GM13976 (cell line): ENCODE measurements at places on chromosomes 12 and 14.

DNA sequence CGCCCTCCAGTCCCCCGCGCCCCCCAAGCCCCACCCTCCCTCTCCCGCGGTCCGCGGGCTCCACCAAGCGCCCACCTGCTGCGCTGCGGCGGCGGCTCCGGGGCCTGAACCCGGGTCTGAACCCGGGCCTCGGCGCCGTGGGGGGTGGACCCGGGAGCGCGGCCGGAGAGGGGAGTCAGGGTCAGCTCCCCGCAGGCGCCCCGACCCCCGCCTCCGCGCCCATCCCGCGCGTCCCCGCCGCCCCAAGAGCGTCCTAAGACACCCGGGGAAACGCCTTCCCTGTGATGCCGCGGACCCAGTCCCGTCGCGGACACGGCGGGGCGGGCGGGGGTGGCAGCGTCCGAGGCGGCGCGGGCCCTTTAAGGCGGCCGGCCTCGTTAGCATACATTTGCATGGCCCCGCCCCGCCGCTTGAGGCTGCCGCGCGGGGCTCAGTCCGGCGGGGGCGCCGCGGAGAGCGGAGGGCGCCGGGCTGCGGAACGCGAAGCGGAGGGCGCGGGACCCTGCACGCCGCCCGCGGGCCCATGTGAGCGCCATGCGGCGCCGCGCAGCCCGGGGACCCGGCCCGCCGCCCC, at the start of gene MMP17:
TSS of gene MMP17 (plus strand) at position 433 of the 574 bp plus-strand sequence. CDS start at position 535, 102 bp downstream.
- peak; percentile 75 for DNase-seq

GRCh38 chr12:11739980-11740577, 90.6 kb downstream of the ETV6 start:
- no peak for DNase-seq

GRCh38 chr12:107845980-107846659, 71.6 kb downstream of the ASCL4 start:
- no peak for DNase-seq

- peak; percentile 40 for DNase-seq
Observed at GRCh38 chr14:50677527-50678063, 9.5 kb upstream of the SAV1 start.

GRCh38 chr12:92030618-92031017, 115.0 kb downstream of the BTG1 start:
- DNase-seq = peak; percentile 35

DNA sequence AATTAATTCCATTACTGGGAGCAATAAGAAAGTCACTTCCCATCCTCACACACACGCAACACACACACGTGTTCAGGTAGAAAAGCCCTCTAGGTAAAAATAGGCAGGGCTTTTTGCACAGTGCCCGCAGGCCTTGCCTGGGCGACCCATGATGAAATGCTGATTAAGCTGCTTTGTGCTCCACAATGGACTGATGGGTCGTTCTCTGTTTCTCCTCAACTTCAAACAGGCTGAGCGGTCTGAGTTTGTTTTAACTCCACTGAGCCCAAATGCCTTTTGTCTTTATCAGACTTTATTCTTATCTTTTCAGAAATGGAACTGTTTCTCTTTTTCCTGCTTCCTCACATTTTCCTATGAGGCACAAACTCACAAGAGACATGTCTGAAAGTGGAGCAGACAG, 9.4 kb upstream of the DACT1 start:
- no peak for DNase-seq

DNA sequence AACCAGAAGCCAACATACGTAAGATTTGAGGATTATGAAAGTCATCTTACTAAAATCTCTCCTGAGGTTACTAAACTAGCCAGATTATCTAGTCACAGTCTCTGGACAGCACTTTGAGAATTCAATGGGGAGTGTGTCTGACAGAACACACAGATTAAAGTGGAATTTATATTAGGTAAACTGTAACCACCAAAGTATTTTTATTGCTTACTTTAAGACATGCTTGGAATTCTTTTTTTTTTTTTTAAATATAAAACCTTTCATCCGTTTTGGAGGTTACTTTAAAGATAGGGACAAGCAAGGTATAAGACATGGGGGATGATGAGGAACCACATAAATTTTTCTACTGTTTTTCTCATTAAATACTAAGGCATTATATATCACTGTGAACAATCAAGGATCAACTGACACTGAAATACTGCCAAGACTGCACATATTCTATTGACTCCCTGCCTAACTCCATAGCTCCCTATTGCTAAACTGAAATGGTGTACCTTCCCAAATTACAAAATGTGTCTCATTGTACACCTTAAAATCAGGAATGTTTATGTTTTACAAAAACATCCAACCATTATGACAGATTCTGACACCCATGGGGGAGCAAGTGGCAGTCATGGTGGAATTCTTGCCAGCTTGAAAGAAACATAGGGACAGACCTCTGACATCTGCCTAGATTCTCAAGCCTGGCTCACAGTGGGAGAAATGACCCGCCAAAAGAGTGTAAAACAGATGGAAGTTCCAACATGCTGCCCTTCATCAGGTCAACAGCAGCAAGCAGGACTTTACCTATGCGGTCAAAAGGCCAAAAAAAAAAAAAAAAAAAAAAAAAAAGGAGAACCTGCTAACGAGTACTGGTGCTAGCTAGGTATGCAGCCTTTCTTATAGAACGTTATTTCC, 239.3 kb downstream of the MED13L start:
- DNase-seq = no peak

GRCh38 chr12:75921622-75922289, 109.8 kb downstream of the PHLDA1 start:
- DNase-seq = no peak

- no peak for DNase-seq
Observed at GRCh38 chr12:18206198-18206597, 55.1 kb upstream of the PIK3C2G start.

DNA sequence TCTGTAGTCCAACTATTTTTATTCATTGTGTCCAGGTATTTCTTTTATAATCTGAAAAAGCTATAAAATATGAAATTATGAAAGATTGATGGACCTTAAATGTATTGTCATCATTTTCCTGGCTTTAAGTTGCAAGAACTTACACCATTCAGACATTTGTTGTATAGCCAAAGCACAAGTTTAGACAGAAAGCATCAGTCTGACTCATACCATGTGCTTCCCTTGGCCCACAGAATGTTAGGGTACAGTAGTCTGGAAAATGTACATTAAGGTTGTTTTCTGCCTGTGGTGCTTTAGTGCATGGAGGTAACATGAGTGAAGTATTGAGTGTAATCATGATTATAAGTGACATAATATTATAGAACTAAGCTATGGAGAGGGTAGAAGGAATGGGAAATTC, 1002.5 kb downstream of the BCL11B start:
- no peak for DNase-seq

DNA sequence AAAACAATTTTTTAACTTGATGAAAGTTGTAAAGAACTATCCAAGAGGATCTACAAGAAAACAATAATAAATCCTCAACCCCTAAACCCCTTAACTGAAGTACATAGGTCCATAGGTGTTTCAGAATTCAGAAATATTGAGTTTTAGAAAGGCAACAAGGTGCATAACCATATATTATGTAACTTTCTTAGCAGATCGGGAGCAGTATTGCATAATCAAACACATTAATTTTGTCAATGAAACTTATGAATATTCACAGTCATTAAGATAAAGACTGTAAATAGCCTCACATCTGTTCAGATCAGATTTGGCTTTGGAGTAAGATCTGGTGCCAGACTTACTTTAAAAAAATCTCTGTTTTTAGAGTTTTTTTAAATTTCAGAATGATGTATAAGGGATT, 647.1 kb upstream of the FLRT2 start:
- DNase-seq = no peak

DNA sequence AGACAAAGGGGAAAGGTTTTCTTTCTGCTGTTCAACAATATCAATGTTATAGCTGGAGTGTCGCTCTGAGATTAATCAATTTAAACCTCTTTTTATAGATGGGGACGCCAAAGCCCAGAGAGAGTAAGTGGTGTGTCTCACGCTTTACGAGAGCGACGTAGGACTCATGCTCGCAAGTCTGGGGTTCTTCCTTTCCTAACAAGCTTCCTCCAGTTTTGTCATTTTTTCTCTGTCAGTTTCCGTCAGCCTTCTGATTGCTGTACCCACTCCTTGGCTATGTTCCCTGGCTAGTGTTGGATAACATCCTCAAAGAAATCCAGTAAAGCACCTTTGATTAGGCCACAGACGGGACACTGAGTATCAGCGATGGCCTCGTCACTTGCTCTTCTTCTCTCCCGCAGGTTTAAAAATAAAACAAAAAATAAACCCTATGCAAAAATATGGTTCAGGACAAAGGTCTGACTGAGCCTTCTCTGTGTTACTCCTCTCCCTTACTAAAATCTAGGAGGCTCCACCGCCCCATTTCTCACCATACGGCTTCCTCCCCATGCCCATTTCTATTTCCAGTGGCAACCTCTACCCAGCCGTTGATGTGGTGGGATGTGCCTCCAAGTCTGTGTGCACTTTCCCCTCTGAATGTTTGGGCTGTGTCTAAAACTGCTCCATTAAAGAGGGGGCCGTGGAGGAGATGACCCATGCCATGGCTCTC, 172.7 kb upstream of the PARP11 start:
- DNase-seq = peak; percentile 6
